IPS-NIHi11 (cell line): ENCODE measurements at places on chromosomes 2 and 18.

- peak; percentile 79 for DNase-seq
Observed at GRCh38 chr2:26745609-26746327, 18.3 kb upstream of the SLC35F6 start.

DNA sequence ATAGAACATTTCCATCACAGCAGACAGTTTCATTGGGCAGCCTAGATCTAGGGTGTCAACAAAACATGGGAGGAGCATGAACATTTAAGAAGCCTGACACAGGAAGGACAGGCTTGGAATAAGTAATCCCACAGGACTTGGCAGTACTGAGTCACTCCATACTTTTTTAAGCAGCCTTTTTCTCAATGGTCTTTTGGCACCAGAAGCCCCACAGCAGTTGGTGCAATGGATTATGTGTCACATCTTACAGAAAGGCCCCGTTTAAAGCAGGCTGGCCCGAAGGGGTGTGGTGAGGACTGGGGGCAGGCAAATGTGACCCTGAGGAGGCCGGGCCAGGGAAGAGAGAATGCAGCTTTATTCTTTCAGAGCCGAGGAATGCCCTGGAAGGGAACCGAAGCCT is 26.6 kb downstream of the SPTBN1 start:
- DNase-seq, result peak; percentile 22

GRCh38 chr2:21793461-21793860 is 669.7 kb downstream of the TDRD15 start:
- DNase-seq, result no peak

DNA sequence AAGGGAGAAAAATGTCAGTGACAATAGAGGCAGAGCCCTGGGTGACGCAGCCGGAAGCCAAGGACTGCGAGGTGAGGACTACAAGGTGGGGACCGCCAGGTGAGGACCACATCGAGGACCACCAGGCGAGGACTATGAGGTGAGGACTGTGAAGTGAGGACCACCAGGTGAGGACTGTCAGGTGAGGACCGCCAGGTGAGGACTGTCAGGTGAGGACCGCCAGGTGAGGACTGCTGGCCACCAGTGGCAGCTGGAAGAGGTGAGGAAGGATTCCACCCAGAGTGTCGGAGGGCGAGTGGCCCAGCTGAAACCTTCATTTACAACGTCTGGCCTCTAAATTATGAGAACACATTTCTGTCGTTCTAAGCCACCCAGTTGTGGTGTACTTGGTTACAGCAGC is 41.6 kb downstream of the CYB5A start:
- DNase-seq, result no peak

DNA sequence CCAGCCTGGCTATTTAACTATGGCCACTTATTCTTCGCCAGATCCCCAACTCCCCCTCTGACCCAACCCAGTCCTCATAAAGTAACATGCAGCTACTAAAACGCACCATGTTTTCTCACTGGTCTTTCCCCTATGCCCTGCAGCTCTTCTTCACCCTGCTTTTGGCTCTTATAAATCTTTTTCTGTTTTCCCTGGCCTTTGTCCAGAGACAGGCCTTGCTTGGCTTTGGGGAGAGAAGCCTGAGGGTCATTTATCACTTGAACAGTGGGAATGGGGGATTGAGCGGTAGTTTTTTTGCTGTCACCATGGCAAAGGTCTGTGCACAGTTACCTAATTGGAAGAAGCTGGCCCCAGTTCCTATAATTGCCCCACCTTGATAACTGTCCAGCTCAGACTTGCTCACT is 202.9 kb upstream of the NT5C1B start:
- DNase-seq, result no peak

DNA sequence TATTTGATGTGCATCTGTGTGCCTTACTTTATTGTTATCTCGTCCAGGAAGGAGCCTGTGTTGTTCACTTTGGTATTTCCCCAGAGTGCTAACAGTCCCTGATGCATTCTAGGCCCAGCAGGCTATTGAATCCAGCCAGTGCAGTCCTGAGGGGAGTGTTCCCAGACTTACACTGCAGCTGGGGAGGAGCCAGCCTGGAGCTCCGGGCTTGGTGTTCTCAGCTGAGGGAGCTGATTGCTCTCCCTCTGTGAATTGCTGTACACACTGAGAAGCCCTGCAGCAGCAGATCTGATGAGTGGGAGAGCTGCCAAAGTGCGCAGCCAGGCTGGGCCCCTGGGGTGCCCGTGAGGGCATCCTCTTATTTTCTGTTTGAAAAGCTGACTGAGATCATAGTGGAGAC is 159.2 kb downstream of the GALNT3 start:
- DNase-seq, result peak; percentile 63

DNA sequence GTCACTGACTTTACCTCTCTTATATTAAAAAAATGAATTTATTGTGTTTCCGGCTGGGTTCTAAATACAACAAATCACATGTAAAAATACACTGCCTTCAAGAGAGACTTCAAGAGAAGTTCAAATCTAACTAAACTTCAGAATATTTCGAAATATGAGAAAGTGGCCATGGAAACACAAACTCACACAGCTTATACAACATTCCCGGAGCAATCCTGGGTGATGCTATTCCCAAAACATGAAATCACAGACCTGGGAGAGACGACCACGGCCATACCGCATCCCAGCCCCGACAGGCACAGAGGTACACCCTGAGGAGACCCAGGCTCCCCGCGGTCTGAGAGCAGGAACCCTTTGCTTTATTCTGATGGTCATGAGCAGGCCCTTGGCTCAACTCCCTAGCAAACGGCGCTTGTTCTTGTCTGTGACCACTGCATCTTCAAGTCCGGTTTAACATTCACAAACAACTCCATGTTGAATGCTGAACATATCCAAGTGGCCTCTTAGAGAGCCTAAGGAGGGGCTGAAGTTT is 185.4 kb upstream of the REV1 start:
- no peak for DNase-seq

DNA sequence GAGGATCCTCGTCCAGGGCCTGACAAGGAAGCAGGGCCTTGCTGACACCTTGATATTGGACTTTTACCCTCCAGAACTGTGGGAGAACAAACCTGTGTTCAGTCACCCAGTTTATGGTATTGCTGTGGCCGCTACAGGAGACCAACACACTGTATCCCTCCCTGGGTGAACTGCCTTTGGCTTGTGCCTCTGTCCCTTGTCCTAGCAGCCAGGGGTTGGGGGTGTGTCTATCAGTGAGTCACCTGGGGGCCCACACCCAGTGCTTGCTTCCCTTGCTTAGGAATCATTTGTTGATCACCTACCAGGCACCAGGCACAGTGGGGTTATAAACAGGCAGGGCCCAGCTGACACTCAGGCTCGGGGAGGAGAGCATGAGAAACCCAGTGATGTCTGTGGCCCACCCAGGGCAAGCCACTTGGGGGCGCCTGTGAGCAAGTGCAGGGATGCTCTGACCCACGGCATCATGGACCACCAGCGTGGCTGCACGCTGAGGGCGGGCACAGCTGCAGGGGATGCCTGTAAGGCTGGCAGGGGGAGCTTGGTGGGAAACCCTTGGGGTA is 17.1 kb downstream of the TMEM185B start:
- peak; percentile 78 for DNase-seq

GRCh38 chr2:44740678-44741077 is 200.8 kb upstream of the SIX3 start:
- no peak for DNase-seq

DNA sequence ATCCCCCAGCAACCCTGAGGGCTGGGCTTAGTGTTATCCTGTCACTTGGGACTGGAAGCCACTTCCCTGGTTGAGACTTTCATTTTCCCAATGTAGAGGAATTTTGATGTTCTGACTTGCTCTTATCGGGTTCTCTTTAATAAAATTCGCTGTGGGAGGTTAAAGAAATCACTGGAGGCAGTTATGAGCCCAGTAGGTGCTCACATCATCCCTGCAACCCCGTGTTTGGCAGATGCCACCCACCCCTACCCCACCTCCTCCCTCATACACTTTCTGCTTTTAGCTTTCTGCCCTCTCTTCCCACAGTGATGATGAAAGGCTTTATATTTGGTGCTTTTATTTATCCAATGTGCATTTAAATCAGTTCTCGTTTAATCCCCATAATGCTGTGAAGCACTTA is 106.6 kb downstream of the MAPK4 start:
- DNase-seq, result no peak
